ENCODE measurements at places on chromosomes 5 and 9.

DNA sequence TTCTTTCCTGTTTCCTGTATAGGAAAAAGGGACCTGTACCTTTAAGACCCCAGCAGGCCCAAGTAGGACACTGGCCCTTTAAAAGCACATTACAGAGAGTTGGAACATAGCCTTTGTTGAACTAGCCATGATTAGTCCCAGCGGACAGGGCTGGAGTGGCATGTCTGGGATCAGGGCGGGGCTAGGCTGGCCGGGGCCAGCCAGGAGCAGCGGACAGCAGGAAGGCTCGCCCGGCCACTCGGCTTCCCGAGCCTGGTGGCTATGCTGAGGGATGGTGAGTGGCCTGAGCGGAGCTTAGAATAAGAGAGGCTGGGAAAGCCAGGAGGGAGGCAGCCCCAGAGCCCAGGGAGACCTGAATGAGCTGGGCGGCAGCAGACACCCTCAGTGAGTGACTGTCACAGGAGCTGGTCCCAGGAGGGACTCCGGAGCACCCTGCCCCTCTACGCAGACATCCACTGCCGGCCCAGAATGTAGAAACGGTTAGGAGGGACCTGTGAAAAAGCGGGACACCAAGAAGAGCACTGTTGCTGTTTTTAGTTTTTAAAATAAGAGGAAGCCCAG, 92.1 kb downstream of the DAB2IP start:
- DNase-seq: no peak

- peak; percentile 20 for DNase-seq
These were observed 35.8 kb upstream of the NFIB start for GRCh38 chr9:14349447-14350348.

DNA sequence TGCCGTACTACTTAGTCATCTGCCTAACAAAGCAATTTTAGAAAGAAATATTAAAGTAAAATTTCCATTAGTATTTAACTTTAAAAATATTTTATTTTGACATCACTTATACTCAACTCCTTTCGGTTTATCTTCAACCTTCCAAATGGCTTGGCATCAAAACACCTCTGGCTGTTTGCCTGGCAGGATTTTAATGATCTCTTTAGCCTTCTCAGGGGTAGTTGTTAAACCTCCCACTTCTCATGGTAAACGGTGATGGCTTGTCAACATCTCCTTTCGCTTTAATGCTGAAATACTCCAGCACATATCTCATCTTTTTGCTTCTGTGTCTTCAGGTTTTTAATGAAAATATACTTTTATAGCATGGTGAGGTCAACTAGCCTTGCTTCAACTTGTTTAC, 747.1 kb downstream of the CETN3 start:
- no peak for DNase-seq

DNA sequence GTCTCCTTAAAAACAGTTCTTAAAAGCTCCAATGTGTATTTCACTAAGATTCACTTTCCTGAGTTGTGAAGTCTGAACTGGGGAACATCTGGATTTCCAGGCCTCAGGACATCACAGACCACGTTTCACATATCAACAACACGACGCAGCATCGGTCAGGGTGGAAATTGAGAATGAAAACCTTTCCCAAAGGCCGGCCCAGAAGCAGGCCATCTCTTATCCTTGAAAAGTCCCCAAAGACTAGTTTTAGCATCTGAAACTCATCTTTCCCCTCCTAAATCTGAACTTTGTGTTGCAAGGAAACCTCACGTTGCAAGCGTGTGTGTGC, 96.4 kb upstream of the COL5A1 start:
- DNase-seq: no peak

GRCh38 chr5:103624675-103625074, 62.1 kb upstream of the NUDT12 start:
- no peak for DNase-seq

GRCh38 chr5:174982485-174982884, 258.1 kb downstream of the MSX2 start:
- DNase-seq: no peak

GRCh38 chr5:41927604-41928003, 2.5 kb downstream of the FBXO4 start:
- peak; percentile 8 for DNase-seq

DNA sequence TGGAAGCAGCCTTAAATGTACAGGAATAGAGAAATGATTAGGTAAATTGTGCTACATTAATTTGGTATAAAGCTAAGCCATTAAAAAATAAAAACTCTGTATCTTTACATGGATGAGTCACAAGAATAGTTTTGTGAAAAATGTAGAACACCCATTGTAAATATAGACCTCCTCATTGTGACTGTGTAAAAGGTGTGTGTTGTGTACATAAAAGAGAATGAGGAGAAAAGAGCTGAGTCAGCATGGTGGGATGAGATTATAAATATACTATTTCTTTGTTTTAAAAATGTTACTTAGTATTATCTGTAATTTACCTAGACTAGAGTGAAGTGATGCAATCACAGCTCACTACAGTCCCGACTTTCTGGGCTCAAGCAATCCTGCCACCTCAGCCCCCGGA, 250.5 kb downstream of the KIAA0825 start:
- DNase-seq: no peak

DNA sequence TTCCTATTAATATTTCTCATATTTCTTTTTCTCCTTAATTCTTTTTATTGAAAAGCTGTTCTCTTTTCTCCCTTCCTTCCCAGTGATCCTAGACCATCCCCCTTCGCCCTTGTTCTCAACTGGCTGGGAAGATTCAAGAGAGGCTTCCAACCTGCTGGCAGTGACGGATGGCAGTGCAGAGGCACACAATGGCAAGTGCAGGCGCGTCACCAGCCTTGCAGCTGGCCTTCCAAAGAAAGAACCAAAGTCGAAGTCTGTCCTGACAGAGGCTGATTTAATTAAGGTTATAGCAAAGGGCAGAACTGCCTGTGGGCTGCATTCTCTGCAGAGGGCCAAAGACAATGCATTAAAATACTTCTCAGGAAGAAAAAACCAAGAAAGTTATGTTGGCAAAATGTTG, 7.4 kb downstream of the CEMIP2 start:
- no peak for DNase-seq

DNA sequence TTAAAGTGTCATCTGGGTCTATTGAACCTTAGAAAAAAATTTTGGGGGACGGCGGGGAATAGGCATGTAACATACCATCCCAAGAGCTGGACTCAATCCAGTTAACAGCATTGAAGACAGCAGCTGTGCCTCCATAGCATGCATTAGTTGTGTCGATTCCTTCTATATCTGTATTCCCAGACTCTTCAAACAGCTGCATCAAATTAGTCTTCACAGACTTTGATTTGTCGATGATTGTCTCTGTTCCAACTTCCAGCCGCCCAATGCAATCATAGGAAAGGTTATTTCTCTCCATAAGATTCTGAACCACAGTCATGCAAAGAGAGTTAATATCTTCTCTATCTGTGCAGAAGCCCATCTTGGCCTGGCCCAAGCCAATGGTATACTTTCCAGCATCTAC, 14.8 kb downstream of the HMGCS1 start:
- DNase-seq: no peak

DNA sequence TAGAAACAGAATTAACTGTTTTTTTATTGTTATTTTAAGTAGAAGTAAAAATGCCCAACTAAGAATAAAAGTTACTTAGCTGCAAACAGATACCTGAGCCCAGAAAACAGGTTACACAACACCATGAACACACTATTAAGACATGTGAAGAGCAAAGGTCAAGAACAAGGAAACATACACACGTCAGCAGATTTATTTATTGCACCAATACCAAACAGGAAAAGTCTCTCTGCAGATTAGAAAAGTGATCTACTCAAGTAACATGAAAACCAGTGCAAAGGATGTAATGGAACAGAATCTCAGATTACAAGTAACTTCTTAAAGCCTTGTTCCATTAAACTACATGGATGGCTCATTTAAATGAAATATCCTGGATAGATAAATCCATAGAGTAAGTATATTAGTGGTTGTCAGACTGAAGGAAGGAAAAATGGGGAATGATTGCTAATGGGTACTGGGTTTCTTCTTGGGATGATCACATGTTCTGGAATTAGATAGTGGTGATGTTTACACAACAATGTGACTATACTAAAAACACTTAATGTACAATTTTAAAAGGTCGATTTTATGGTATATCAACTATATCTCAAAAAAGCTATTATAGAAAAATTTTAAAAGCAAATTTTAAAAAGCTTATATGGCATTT, 6.1 kb downstream of the SAR1B start:
- no peak for DNase-seq

- DNase-seq: no peak
These were observed 141.5 kb downstream of the RMI1 start for GRCh38 chr9:84121991-84122523.

- DNase-seq: no peak
These were observed 36.9 kb upstream of the TBCA start for GRCh38 chr5:77812926-77813589.

- no peak for DNase-seq
These were observed 170.2 kb downstream of the GAPVD1 start for GRCh38 chr9:125431741-125432271.

DNA sequence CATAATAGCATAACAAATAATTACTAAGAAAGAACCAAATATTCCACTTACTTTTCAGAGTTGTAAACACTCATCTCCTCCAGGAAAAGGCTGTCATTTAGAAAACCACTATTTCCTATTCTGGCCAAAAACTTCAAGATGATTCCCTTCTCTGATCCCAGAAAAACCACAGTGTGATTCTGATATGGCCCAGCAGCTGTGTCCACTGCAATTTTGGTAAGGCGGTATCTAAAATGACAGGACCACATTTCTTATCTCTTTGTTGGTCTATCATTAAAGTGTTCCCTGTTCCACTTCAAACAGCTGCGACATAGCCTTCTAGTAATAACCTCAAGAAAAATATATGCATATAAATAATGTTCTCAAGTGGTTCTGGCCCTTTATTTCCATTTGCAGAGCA, 96.1 kb downstream of the SEMA6A start:
- peak; percentile 12 for DNase-seq

DNA sequence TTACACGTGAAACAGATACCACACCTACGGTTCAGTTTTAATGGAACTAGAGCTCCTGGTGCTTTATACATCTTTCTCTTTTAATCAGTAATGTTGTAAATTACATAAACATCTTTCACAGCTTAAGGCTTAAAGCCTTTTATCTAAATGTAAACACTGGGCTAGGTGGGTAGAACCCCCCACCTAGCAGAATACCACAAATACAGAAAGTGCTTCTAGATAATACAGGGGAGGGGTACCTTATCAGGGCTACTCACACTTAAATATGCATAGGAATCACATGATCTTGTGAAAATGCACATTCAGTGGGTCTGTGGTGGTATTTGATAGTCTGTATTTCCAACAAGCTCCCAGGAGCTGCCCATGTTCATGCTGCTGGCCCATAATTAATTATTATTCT, 256.4 kb upstream of the TARS1 start:
- DNase-seq: peak; percentile 84

DNA sequence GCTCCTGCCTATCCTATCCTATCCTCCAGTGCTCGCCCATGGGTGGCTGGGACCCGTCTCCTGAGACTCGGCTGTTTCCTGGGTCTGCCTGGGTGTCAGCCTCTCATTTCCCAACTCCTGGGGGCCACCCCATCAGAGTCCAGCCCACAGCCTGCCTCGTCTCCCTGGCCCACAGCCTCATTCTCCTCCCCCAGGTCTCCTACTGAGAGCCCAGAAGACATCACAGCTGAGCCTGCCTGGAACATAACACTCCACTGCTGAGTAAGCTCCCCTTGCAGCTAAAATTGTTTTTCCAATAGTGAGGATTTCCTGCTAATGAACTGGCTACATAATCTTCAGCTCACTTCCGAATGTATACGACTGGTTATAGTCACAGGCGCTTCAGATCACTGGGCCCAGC, 95.3 kb downstream of the TTLL11 start:
- DNase-seq: no peak

GRCh38 chr9:100170085-100170484, 71.0 kb downstream of the INVS start:
- DNase-seq: no peak

- DNase-seq: peak; percentile 88
These were observed at the start of gene CIZ1 for GRCh38 chr9:128191406-128192046. CIZ1 (minus strand) TSS chr9:128191572; CDS start chr9:128190857, 715 bp downstream.

DNA sequence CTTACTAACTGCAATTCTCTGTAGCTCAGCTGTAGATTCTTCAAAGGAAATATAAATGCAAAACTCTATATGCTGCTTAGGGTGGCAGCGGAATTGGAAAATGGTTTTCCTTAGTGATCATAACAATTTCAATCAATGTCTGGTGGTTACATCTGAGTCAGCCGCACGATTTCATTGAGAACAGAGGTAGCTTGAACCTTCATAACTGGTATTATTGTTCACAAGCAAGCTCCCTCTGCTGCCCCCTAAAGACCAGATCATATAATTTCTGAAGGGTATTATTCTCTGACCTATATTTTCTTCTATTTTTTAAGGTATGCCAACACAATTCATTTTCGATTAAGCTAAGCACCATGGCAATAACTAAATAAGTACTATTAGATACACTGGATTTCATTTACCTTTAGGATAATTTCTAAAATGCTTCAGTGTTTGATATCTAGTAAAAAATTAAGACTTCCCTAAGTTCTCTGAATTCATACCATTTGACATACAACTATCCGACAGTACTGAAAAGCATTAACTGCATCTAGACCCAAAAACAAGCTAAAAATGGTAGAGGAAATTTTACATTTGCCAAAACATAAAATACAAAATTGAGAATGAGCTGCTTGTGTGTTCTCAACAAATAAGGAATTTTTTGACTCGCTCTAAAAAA, 181.1 kb upstream of the SPEF2 start:
- DNase-seq: peak; percentile 33

- peak; percentile 25 for DNase-seq
These were observed 148.0 kb downstream of the RORB start for GRCh38 chr9:74645007-74645639.

DNA sequence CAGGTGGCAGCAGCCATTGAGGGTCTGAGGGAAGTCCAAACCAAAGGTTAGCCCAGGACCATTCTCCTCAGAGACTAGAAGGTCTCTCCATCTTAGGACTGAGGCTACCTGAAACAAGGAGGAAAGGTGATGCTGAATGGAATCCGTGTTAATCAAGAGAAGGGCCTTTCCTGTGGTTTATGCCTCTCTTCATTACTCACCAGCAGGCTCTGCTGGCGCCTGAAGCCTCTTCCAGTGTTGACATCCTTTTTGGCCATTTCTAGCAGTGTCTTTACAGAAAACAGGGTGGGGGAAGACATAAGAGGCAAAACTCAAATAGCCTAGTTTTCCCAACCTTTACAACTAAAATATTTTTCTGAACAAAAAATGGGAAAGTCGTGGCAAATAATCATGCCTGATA, 98.0 kb downstream of the ENC1 start:
- DNase-seq: no peak

GRCh38 chr9:6410633-6411032, 2.4 kb upstream of the UHRF2 start:
- DNase-seq: no peak

- DNase-seq: no peak
These were observed 255.7 kb upstream of the TNC start for GRCh38 chr9:115373710-115374045.

DNA sequence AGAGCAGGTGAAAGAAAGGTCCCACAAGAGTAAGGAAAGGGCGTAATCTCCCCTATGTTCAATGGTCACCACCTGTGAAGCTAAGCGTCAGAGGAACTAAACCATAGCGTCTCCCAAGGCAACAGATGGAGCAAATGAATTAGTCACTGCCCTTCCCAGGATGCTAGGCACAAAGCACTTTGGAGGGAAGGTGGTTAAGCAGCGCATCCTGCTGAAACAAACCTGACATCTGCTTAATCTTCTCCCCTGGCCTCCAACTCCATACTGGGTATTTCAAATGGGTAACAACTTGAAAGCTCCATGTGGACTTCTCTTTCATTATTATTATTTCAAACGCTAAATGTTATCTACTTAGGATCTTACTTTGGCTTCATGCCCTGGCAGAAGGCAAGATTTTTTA, 227.3 kb downstream of the MLLT3 start:
- DNase-seq: no peak

GRCh38 chr5:9765419-9766140, 135.4 kb upstream of the TAS2R1 start:
- no peak for DNase-seq

All from erythroblast (primary cell).